Activated CD4-positive, alpha-beta T cell treated with anti-CD3 and anti-CD28 coated beads, Interleukin-2, amount 10 ng/mL, durations not matched to agents 24 days and 14 days (primary cell): ENCODE measurements at places on chromosomes 6 and 20. TPM values are rescaled to one million over a fixed set of nuclear protein-coding genes. Genes with fewer than 3 reads are reported as not detected.
A peak's percentile ranks its signal among the peaks of the same experiment; 100 is the strongest.

GRCh38 chr6:87914637-87915395 is 132.8 kb upstream of the SPACA1 start:
- peaks cover 31% of the 10 kb centered on the region for H3K27me3 ChIP-seq
- no peaks in the 10 kb centered on the region for H3K36me3 ChIP-seq
- H3K27ac ChIP-seq: no peak overlapping the region
- H3K4me1 ChIP-seq: peaks cover 10% of the 10 kb centered on the region
- no peak overlapping the region for H3K4me3 ChIP-seq

DNA sequence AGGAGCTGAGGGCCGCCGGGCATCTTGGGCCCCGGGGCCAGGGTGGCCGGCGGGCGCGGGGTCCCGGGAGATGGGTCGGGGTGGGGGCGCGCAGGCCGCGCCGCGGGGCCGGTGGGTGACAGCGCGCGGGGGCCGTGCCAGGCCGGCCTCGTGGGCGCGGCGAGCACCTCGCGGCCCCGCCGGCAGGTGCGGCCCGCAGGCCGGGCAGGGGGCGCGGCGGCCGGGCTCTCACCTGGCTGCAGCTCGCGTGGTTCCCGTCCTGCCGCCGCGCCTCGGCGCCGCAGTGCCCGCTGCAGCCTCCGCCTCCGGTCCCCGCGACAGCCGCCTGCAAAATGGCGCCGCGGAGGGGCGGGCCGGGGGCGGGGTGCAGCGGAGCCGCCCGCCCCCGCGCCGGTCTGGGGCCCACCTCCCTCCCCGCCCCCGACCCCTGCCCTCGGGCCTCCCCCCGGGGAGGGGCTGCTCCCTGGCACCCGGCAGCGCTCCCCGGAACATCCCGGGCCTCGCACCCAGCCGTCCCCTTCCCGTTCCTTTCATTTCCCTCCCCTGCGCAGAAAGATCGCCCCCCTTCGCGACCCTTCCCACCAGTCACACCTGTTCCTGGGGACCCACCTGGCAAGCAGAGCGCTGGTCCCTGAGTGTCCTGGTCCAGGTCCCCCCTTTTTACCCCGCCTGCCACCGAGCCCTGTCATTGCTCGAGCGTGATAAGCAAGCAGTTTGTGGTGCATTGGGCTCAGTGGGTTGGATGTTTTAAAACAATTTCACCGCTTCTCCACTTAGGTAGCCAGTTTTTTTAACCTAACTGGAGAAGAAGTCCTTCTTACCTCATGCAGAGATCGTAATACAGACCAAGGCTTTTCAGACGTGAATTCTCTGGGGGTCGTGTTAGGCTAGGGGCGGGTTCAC is at the start of gene SLC23A2:
SLC23A2 (minus strand) TSS at position 337 of the 903 bp plus-strand sequence. CDS start 68,948 bp downstream, outside the sequence.
- H3K27ac ChIP-seq: peak within 1 kb of the TSS; percentile 96
- H3K36me3 ChIP-seq: peaks cover 14% of the 10 kb centered on the region
- peak; percentile 88 for DNase-seq
- H3K4me1 ChIP-seq: peaks cover 35% of the 10 kb centered on the region
- peak within 1 kb of the TSS; percentile 98 for H3K4me3 ChIP-seq

- peaks cover 18% of the 10 kb centered on the region for H3K4me1 ChIP-seq
- H3K4me3 ChIP-seq: peak overlapping the region; percentile 57
- peaks cover 5% of the 10 kb centered on the region for H3K36me3 ChIP-seq
- no peak for DNase-seq
- peak overlapping the region; percentile 74 for H3K27ac ChIP-seq
- peaks cover 65% of the 10 kb centered on the region for H3K27me3 ChIP-seq
Measured at GRCh38 chr6:1606780-1607515, 2.8 kb upstream of the FOXC1 start.

GRCh38 chr6:166584155-166584554 is 2.3 kb downstream of the RAMACL start:
- no peaks in the 10 kb centered on the region for H3K27me3 ChIP-seq
- peaks cover 8% of the 10 kb centered on the region for H3K4me1 ChIP-seq
- no peaks in the 10 kb centered on the region for H3K36me3 ChIP-seq
- DNase-seq: no peak
- H3K27ac ChIP-seq: no peak overlapping the region
- no peak overlapping the region for H3K4me3 ChIP-seq

GRCh38 chr6:131997429-131998153 is 46.4 kb upstream of the CCN2 start:
- H3K4me1 ChIP-seq: no peaks in the 10 kb centered on the region
- no peaks in the 10 kb centered on the region for H3K36me3 ChIP-seq
- H3K27ac ChIP-seq: no peak overlapping the region
- peak; percentile 34 for DNase-seq

DNA sequence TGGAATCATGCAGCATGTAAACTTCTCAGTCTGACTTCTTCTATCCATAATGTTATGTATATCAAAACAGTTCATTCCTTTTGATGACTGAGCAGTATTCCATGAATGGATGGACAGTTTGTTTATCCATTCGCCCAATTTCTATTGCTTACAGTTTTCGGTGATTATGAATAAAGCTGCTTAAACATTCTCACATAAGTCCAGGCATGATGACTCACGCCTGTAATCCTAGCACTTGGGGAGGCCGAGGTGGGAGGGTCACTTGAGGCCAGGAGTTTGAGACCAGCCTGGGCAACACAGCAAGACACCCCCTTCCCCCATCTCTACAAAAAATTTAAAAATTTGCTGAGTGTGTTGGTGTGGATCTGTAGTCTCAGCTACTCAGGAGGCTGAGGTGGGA is 22.9 kb upstream of the HMGA1 start:
- no peak overlapping the region for H3K4me3 ChIP-seq
- no peak overlapping the region for H3K27ac ChIP-seq
- DNase-seq: no peak
- peaks cover 9% of the 10 kb centered on the region for H3K4me1 ChIP-seq

- no peaks in the 10 kb centered on the region for H3K27me3 ChIP-seq
- H3K4me3 ChIP-seq: no peak overlapping the region
Measured at GRCh38 chr6:8462169-8462568, 26.8 kb upstream of the SLC35B3 start.

DNA sequence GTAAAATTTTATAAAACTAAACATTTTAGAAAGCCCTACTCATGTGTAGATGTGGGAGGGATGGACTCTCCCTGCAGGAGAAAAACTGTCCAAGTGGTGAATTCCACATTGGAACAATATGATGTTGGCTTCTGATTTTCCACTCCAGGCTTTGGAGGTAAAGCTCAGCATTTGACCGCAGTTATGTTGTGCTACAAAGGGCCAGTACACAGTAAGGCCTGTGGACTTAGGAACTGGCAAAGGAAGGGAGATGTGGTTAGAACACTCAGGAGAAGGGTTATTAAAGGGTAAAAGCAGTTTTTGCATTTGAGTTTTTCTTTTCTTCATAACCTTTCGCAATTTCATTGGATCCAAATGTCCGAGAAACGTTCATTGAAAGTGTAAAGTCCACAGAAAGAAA is 150.3 kb upstream of the SASH1 start:
- no peaks in the 10 kb centered on the region for H3K36me3 ChIP-seq
- no peak for DNase-seq
- H3K4me1 ChIP-seq: no peaks in the 10 kb centered on the region
- no peak overlapping the region for H3K4me3 ChIP-seq
- no peak overlapping the region for H3K27ac ChIP-seq

DNA sequence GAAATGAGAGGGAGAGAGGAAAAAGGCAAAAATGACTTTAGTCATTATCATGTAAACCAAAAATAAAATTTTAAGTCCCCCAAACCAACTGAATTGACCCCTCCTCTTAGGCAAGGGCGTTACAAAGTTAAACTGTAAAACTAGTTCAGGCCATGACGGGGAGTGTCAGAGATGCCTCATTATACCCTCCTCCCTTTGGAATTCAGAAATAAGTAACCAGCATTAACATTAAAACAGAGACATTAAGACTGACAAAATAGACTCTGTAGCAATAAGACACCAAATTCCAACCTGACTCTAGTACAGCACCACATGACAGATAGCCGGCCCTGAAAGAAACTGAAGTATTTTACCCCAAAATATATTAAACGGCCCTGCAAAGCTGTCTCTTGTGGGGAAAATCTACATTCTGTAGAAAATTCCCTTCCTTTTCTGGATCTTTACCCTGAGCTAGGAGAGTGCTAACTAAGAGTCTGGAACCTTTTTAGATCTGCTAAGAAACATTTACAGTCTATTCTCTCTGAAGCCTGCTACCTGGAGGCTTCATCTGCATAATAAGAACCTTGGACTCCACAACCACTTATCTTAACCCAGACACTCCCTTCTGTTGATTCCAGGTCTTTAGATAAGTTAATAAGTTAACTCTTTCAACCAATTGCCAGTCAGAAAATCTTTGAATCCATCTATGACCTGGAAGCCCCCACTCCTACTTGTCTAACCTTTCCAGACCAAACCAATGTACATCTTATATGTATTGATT is 150.7 kb downstream of the PKHD1 start:
- H3K27ac ChIP-seq: no peak overlapping the region
- DNase-seq: no peak
- no peak overlapping the region for H3K4me3 ChIP-seq
- H3K27me3 ChIP-seq: no peaks in the 10 kb centered on the region
- H3K36me3 ChIP-seq: no peaks in the 10 kb centered on the region

- H3K36me3 ChIP-seq: no peaks in the 10 kb centered on the region
- DNase-seq: no peak
- no peaks in the 10 kb centered on the region for H3K4me1 ChIP-seq
- peaks cover 9% of the 10 kb centered on the region for H3K27me3 ChIP-seq
- H3K27ac ChIP-seq: no peak overlapping the region
Measured at GRCh38 chr6:16244446-16244845, 6.1 kb downstream of the GMPR start.

DNA sequence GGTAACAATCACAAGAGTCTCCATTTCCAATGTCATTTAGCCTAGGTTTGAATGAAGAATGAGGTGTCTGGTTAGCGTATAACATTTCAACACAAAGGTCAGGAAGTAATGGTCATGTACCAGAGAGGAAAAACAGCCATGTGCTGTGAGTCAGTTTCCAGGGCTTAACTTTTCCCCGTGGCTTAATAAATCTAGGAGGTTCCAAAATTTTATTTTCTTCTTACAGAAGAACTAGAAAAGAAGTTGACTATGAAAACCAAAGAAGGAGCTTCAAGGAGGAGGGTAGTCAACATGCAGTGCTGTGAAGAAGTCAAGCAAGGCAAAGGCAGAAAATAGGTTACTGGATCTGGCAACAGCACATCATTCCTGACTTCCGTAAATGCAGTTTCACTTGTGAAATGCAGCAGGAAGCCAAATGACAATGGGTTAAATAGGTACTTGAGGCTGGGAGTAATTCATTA is 8.4 kb upstream of the GABRR2 start:
- H3K4me3 ChIP-seq: no peak overlapping the region
- H3K36me3 ChIP-seq: peaks cover 48% of the 10 kb centered on the region
- no peak overlapping the region for H3K27ac ChIP-seq
- no peaks in the 10 kb centered on the region for H3K27me3 ChIP-seq

DNA sequence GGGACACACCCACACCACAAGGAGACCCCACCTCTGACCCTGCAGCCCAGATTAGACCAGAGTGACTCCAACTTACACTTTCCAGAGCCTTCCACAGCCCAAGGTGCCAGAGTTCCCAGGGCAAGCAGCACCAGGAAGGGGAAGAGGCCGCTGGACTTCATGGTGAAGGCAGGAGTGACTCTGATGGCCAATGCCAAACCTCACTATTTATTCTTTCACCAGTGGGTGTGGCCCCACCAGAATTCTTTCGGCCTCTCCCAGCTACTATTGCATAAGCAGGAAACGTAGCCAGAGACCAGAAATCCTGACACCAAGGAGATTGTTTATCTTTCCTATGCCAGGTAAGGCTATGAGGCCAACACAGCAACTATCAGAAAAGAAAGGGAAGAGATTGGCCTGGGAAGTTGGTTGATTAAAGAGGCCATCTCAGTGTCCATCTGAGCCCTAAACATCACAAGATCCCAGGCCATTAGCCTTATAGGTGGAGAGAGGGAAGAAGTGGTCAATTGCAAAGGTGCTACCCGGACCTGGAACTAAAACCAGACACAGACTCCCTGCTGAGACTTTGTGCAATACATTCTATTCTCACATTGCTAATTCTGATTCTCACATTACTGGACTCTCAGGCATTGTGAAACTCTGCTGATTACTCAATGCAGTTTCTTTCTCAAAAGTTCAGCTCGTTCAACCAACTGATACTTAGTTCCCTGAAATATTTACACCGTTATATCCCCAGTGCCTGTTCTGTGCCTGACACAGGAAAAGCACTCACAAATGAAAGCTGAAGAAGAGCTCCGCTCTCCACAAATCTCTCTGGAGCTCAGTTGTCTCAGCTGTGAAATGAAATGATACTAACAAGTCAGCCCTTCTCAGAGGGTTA is at the start of gene SLPI:
SLPI (minus strand) TSS at position 182 of the 880 bp plus-strand sequence; CDS start at position 161, 21 bp downstream.
- H3K4me3 ChIP-seq: no peak within 1 kb of the TSS
- H3K27ac ChIP-seq: no peak within 1 kb of the TSS
- no peaks in the 10 kb centered on the region for H3K36me3 ChIP-seq
- no peak for DNase-seq
- H3K4me1 ChIP-seq: peaks cover 7% of the 10 kb centered on the region

DNA sequence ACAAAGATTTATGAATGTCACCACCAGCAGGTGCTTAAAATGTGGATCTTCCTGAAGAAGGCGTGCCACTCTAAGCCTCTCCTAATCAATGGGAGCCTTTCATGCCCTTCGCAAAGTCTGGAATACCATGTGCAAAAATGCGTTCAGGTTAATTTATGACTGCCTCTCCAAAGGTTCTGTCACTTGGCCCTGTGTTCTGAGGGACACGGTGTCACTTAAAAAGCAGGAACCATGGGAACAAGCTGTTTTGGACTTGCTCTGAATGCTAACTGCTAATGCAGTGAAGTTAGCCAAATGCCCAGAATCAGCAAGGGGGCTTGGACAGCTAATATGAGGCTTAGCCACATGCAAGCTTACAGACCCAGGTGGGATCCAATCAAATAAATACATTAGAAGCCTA is 250.3 kb downstream of the TSHZ2 start:
- H3K36me3 ChIP-seq: peaks cover 13% of the 10 kb centered on the region
- H3K4me3 ChIP-seq: no peak overlapping the region
- H3K27ac ChIP-seq: no peak overlapping the region
- H3K27me3 ChIP-seq: no peaks in the 10 kb centered on the region

GRCh38 chr6:79574630-79575225 is 37.5 kb upstream of the LCA5 start:
- H3K27ac ChIP-seq: no peak overlapping the region
- H3K36me3 ChIP-seq: no peaks in the 10 kb centered on the region
- H3K4me3 ChIP-seq: no peak overlapping the region
- no peak for DNase-seq

The OVOL2 gene
- total RNA-seq: not detected in 2 replicates

The ADGRF5 gene
- total RNA-seq: not detected in 2 replicates

The NR2E1 gene
- total RNA-seq: not detected in 2 replicates
